HuH-7.5 (cell line): ENCODE measurements at places on chromosomes 6 and 20.

DNA sequence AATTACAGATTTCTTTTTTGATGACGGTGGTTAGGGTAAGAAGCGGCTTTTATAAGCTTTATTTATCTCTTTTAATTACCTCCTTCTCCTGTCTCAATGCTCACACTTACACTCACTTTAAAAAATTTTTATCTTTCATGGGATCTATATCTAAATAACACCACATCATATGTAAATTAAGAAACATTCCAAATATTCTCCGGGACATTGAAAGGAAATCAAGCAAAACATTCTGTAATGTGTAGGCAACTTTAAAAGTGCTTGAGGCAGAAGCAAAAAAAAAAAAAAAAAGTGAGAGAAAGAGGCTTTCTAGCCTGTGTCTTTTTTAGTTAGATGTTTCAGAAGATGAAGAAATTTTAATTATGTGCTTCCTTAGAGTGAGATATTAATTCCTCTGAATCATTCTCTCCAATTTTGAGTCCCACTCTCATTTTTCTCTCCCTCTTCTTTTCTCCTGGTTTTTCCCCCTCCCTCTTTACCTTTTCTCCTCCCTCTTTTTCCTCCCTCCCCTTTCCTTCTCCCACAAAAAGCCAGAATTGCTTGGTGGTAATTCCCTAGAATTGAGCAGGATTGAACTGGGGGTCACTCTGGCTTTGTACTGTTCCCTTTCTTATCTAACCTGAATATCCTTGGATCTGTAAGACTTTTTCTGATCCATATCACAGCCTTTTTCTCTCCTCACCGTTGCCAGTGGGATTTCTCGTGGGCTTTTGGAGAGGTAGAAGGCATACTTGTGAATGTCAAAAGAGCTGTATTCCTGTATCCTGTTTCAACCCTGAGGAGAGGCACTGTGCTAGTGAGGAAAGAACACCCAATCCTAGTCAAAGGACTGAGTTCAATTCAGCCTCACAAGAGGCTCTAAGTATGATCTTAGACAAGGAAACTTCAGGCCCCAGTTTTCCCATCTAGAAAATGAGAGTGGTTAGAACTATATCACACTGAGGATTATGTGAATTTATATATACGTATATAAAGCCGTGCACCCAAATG is 30.4 kb downstream of the KCNQ5 start:
- no peak for DNase-seq

GRCh38 chr6:149967591-149967990 is 3.8 kb downstream of the ULBP1 start:
- no peak for DNase-seq

DNA sequence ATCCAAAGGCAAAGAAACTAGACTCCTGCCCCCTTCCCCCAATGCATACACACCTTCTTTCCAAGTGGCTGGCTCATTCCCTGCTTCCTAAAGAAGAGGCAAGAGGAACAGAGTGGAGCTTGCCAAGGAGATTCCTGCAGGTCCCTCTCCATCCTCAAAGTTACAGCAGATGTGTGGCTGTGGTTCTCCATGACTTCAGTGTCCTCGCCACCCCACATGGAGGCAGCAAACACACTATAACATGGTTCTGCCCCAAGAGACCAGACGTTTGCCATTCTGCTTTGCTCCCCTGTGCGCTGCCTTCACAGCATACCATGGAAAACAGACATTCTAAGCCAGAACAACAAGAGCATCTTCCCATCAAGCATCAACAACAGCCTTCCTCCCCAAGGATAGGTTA is 84.4 kb downstream of the BACH2 start:
- no peak for DNase-seq

- DNase-seq: no peak
Observed at GRCh38 chr6:36120979-36121786, 9.1 kb upstream of the MAPK13 start.

- DNase-seq: no peak
Observed at GRCh38 chr6:30857549-30857948, 26.8 kb upstream of the DDR1 start.
